ENCODE measurements at places on chromosomes 6 and 20.

DNA sequence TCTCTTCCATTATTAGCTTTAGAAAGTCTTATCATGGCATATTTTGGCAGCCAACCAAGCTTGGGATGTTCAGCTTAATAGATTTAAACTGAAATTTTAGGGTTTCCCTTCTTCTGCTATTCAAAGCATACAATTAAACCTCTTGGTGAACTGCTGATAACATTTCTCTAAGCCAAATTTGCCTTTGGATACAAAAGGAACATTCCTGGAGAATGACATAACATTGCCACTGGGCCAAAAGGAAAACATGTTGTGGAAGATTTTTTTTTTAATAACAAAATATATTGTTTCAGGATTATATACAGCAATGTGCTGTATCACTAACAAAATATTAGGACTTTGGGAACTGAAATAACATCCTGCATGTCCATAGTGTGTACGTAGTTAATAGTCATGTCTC lies 215.1 kb upstream of the TBX18 start:
- DNase-seq = no peak

- no peak for DNase-seq
Observed at GRCh38 chr6:101845172-101845571, 451.7 kb downstream of the GRIK2 start.

DNA sequence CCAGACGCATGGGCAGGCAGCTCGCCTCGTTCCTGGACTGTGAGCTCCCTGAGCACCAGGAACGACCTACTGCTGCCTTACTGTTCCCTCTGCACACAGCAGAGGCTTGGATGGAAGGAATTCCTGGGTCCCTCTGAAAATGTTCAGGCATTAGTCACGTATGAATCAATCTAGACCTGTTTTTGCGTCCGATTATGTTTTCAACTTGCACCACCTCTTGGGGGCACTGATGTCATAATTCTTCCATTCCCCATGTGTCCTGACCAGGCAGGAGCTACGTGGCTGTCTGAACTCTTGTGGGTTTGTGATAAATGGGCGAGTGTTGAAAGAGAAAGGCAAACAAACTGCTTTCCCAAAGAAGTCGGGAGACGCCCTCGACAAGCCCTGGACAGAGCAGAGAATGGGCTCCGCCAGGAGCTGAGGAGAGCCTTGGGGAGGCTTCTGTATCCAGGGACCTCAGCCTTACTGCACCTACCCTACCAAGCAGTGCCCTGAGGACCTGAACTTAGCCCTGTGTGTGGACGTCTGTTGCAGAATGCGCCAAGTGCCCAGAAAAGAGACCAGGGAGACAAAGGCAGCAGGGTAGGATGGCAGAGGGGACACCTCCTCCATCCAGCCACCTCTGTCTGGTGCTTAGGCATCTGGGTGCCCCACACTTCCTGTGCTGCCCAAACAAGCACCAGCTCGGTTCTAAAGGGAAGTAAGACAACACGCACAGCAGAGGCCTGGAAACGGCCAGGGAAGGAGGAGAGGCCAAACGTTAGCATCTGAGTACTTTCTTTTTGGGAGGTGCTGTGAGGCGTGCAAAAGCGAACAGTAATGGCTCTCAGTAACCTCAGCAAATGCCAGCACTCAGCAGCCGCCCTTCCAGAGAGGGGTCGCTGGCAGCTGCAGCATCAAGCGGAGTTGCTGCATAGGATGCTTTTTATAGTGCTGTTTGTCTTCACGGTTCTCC lies 124.2 kb downstream of the LY86 start:
- peak; percentile 95 for DNase-seq

GRCh38 chr20:25033265-25033923 lies 24.5 kb downstream of the ACSS1 start:
- no peak for DNase-seq

DNA sequence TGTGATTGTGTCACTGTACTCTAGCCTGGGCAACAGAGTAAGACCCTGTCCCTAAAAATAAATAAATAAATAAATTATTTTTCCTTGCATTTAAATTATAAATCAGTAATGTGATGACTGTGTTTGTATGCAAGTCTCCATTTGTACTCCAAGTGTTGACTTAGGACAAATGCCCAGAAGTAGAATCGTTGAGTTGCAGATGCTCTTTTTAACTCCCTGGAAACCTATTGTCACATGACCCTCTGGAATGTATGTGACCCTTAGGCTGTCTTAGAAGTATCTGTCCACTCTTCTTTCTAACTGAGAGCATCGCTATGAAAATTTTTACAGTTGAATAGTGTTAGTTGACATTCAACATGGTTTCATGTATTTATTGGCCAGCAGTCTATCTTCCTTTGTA lies 18.8 kb downstream of the OR2A4 start:
- DNase-seq = no peak

DNA sequence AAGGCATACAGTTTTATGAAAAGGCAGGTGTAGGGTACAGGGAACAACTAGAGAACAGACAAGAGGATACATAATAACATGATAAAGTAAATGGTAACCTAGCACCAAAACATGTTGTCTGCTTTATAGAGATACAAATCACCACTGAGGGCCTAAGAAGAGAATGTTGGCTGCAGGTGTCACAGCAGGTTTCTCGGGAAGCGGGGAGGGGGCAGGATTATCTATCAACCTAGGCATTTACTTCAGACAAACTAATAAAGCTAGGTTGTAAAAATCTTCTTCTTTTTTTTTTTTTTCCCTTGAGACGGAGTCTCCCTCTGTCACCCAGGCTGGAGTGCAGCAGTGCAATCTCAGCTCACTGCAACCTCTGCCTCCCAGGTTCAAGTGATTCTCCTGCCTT lies 22.7 kb downstream of the PIM1 start:
- no peak for DNase-seq

DNA sequence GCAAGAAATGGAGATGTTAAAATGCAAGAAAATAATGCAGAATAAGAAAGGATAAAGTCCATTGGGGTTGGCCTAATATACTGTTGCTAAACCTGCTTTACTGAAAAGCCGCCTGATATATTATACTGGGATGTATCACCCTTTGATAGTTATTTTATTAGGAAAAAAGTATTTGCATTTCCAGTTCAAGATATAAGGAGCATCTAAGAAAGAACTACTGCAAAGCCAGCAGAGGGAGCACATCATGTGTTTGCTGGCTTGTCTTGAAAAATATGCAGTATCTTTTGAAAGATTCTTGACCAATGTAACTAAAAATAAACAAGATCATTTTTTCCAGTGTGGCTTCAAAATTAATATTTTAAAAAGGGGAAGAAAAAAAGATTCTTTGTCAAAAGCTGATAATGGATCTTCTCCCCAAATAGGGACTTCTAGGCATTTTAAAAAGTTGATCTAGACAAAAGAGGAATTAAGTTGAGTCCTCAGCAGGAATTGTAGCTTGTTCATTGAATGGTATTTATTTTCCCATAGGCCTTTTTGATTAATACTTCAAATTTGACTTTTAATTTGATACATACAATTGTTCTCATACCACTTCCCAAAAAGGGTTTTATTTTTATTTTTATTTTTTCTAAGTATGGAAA lies 214.9 kb downstream of the ZFAND3 start:
- peak; percentile 38 for DNase-seq

DNA sequence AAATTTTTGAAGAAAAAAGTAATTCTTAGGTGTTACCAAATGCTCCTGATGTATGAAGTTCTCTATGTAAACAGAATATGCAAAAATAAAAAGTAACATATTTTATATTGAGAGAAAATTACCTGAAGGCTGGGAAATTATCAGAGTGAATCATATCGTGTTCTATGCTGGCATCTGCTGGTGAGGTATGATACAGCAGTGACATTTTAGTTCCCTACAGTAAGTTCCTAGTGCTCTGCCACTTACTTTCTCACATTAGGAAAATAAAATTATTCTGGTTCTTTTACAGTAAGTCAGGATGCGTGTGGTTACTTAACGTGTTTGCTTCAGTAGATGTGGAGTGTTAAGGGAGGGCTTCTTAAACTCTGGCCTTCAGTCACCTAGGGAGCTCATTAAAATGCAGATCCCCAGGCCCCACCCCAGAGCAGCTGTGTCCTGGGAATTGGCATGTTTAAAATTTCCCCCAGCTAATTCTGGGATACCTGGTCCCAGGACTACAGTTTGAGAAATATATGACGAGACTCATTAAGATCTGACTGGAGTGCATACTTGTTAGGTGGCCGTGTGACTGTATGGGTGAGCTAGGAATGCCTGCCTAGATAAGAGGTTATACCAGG lies 3.2 kb downstream of the ACTR5 start:
- peak; percentile 23 for DNase-seq

DNA sequence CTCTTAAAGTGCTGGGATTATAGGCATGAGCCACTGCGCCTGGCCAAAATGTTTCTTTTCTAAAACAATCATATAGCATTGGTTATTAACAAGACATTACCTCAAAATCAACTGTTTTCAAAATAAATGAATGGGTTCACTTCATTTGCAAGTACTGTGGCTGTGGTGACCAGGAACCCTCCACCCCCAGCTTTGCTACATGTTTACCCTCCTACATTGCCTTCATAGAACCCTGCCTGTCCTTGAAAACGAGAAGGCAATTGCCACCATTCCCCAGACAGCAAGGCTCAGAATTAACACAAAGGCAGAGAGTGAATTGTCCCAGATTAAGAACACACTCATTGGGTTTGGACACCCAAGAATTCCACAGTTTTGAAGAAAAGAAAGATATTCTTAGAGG lies 116.6 kb upstream of the LGSN start:
- DNase-seq = no peak

GRCh38 chr20:24382743-24383142 lies 86.7 kb upstream of the SYNDIG1 start:
- DNase-seq = no peak

DNA sequence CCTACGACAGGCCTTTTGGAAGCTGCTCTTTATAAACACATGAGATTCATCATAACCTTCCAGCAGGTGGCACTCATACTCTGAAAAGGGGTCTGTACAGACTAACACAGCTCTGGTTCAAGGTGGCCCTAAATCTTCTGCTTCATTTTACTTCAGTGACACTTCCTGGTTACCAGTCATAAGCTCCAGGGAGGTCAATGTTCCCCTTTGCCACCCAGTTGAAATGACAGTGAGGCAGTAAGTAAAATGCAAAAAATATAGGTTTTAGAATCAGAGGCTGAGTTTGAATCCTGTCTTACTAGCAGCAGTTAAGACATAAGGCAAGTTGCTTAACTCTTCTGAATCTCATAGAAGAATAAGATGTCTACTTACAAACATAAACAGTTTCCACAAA lies 132.8 kb downstream of the CDK19 start:
- peak; percentile 92 for DNase-seq

GRCh38 chr20:19465536-19465935 lies 253.1 kb downstream of the SLC24A3 start:
- DNase-seq = peak; percentile 77

DNA sequence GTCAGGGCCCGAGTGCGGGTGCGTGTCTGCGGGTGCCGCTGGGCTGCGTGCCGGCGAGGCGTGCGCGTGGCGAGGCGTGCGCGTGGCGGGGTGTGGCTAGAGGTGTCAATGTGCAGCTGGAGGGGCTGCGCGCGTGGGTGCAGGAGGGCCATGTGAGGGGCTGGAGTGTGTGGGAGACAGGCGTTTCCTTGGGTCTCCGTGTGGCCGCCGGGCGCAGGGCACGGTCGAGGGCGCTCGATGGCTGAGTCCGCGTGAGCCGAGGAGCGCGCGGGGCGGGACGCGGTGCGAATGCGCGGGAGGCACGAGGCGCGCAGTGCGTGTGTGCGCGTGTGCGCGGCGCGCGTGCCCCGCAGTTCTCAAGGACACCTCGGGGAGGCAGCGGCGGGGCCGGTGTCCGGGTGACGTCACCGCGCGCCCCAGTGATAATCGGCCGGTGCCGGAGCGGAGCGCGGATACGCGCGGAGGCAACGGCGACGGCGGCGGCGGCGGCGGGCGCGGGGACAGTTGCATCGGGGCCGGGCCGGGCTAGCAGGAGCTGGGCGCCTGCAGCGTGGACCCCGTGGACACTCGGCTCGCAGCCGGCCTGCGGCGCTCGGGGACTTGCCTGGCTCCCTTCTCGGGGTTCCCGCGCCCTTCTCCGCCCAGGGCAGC lies 38.7 kb downstream of the YTHDF1 start:
- DNase-seq = no peak

DNA sequence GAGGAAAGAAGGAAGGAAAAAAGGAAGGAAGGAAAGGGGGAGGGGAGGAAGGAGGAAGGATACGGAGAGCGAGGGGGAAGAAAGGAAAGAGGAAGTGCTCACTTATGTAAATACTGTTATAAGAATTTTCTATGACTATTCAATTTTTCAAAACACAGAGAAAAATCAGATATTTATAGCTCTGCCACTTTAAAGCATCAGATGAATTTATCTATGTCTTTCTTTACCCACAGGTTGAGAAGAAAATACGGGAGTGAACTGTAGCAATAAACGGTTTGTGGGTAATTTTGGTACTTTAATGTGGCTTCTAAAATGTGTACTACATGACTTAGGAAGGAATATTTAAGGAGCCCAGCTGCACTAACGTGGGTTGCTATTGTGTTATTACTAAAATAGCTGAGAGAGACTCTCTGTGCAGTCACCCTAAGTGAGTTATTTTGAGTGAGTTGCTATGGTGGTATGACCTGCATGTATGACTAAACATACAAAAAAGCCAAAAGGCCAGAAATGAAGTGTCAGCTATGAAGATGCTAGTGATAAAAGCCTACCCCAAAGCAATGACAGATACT lies 225.5 kb downstream of the SOD2 start:
- peak; percentile 47 for DNase-seq

- no peak for DNase-seq
Observed at GRCh38 chr20:48064929-48065328, 279.6 kb upstream of the SULF2 start.

DNA sequence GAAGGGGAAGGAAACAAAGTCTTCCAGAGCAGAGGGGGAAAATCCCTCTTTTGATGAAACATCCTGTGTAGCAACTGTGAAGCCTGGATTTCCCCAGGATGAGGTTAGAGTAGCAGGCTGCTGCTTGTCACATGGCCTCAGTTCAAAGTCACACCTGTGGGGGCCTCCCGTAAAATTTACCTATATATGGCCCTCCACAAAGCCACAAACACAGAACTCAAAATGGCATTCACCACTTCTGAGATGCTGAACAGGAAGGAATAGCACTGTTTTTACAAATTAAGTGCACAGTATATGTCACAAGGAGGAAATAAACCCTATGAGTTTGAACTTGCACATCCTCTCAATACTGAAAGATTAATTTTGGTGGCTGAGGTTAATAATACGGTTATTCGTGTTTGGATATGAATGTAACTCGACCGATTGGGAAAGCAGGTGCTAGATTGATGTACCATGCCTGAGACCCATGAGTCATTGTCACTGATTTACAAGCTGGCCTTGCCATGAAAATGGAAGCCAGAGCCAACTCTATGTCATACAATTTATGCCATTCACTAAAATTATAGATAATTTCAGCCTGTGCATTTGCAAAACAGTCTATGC lies 70.6 kb downstream of the SGK1 start:
- DNase-seq = no peak

- DNase-seq = no peak
Observed at GRCh38 chr6:143998686-143999085, 9.4 kb downstream of the PLAGL1 start.

GRCh38 chr20:57570920-57571319 lies 10.0 kb downstream of the PCK1 start:
- no peak for DNase-seq
